ENCODE measurements at places on chromosomes 13 and 19.

- DNase-seq, result no peak
Observed at GRCh38 chr19:823565-824121, 1.9 kb upstream of the PLPPR3 start.

GRCh38 chr13:31160857-31161556 lies 697 bp downstream of the HSPH1 start:
- DNase-seq, result peak; percentile 76

GRCh38 chr19:47633996-47634395 lies 25.1 kb downstream of the BICRA start:
- DNase-seq, result no peak

- no peak for DNase-seq
Observed at GRCh38 chr19:49059053-49059452, 1.5 kb upstream of the CGB7 start.

- DNase-seq, result peak; percentile 14
Observed at GRCh38 chr19:8302734-8303133, 5.4 kb downstream of the CD320 start.

- peak; percentile 42 for DNase-seq
Observed at GRCh38 chr13:99501848-99502301, 603 bp downstream of the TM9SF2 start.

DNA sequence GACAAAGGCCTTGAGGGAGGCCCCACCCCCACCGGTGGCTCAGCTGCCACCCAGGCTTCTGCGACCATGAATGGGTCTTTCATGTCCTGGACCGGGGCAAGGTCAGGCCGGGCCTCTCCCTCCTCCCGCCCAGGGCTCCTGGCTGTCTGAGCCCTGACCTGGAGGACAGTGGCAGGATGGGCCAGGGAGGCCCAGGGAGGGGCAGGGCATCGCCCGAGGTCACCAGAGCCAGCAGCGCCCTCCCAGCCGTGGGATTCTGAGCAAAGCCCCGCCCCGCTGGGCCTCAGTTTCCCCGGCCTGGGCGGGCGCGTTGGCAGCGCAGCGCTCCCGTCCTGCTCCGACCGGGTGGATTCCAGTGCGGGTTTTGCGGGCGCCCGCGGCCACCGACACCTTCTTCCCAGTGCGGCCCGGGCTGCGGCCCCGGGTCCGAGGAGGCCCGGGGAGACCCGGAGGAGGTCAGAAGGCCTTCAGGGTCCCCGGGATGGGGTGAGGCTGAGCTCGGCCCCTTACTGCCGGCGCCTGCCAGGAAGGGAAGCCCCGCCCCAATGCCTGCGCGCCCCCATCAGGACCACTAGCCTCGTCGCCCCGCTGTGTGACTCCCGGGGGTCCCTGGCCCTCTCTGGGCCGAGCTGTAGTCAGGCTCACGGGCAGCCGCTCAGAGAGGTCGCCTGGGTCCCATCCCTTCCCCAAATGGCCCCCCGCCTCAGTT lies 24.6 kb upstream of the SEMA6B start:
- peak; percentile 63 for DNase-seq

Data from activated T-cell treated with anti-CD3 and anti-CD28 coated beads, Interleukin-2, amount 50 U/mL, for 48 hours (primary cell).